ENCODE measurements at places on chromosomes 11 and 22.

DNA sequence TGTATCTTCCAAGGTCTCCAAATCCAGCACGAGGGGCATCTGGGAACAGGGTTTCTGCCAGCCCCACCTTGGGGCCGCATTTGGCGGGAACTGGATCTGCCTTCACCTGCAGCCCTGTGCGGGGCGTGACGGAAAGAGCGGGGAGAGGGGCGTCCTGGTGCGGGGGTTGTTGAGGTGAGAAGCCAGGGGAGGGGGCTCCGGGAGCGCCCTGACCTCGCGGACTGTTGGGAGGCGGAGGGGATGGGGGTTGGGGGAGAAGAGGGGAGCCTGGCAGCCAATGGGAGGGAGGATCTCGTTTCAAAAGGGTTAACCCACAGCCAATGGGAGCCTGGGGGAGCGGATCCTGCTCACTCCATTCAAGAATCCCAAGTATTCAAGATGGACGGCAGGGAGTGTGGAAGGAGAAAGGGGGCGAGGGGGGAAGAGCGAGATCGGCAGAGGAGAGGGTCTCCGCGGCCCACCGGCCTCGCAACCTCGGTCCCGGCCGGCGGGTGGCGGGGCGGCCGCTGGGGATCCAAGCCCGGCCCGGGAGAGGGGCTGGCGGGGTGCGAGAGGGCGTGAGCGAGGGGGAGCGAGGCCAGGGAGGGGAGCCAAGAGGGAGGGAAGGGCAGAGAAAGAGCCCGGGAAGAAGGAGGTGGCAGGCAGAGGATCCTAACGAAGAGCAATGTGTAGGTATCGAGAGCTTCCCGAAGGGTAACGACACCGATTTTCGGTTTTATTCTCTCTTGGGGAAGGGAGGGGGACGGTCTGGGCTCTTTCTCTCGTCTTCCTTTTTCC lies 11.5 kb downstream of the YPEL4 start:
- DNase-seq, result no peak

DNA sequence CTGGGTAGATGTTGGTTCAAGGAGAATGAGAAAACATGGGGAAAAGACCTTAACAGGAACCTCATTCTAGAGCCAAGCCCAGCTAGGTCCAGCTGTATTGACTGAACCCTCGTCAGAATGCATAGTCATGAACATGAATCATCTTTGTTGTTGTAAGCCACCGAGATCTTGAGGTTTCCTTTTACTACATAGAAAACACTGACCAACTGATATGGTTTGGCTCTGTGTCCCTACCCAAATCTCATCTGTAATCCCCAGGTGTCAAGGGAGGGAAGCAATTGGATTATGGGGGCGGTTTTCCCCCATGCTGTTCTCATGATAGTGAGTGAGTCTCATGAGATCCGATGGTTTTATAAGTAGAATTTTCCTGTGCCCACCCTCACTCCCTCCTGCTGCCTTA lies 19.4 kb upstream of the PHOX2A start:
- no peak for DNase-seq

DNA sequence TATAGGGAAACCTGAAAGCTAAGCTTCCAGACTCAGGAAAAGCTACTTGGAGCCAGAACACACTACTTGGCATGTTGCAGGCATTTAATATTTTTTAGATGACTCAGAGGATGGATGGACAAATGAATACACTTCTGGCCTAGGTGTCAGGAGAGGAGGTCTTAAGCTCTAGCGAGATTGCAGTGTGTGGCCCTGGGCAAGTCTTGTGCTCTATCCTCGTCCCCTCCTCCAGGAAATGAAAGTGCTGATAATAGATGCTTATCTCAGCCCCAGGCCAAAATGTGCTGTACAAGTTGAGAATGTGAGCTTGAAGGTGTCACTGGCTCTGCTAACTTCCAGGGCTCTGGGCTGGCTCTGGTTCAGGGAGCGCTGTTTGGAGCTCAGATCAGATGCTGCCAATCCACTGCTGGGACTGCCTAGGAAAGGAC lies 136.3 kb downstream of the PKNOX2 start:
- DNase-seq, result no peak

DNA sequence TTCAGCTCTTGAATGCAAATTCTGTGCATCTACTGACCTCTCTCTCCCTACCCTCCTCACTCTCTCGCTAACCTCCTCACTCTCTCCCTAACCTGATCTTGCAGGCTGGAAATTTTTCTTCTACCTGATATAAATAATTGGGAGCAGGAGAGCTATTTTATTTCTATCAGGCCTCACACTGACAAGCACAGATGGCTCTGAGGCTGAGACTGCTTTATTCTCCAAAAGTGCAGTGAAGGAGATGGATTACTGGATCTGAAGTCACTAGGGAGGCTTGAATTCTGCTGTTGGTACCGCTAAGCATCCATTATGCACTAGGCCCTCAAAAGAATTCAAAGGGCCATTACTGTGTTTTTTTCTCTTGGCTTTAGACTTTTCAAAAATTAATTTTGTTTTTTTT lies 19.4 kb upstream of the LDHA start:
- DNase-seq, result no peak

GRCh38 chr11:11670574-11670973 lies 48.8 kb upstream of the GALNT18 start:
- DNase-seq, result no peak

- no peak for DNase-seq
Observed at GRCh38 chr11:75839851-75840250, 24.8 kb downstream of the UVRAG start.

DNA sequence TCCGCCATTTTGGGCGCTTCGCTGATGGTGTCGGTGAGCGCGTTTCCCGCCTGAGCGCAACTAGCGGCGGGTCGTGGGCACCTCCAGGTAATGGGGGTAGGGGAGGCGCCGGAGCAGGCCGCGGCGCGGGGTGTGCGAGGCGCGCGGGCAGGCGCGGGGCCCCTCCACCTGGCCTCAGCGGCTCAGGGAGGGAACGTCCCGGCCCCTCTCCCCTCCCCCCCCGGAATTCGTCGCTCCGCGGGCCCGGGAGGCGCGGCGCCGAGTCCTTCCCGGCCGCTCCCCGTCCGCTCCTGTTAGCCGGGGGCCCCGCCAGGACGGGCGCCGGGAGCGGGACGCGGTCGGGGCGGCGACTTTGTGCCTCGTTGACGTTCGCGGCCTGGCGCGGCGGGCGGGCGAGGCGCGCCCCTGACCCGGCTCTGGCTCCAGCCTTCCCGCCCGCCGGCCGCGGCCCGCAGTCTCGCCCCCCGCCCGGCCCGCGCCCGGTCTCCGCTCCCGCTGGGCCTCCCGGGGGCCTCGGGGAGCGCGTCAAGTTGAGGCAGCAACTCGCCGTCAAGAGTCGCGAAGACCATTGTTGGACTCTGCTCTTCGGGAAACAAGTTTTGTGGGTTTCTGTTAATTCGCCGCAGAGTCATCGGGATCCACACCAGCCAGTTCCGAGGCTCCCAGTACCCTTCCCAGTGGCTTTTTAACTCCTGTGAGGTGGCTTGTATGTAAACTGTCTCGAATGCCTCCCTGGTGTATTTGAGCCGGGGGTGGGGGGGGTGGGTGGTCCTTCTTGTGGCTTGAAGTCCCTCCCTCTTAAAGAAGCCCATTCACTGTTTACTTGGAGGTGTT lies at the start of gene PPP6R3:
Gene PPP6R3 (plus strand): TSS at position 12 of the 834 bp plus-strand sequence. CDS start 76,913 bp downstream, outside the sequence.
- peak; percentile 16 for DNase-seq

- no peak for DNase-seq
Observed at GRCh38 chr11:83252266-83252665, 33.9 kb downstream of the CCDC90B start.

DNA sequence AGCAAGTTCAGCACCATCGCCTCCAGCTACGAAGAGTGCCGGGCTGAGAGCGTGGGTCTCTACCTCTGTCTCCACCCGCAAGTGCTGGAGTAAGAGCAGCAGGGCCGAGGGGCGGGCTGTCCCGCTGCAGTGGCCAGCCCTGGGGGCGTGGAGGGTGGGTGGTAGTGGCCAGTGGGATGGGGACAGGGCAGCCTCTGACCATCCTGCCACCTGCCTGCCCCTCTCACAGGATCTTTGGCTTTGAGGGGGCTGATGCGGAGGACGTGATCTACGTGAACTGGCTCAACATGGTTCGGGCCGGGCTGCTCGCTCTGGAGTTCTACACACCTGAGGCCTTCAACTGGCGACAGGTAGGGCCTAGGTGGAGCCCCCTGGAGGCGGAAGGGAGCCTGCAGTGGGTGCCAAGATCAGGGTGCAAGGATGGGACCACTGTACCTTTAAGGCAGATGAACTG lies 15.0 kb upstream of the BBS1 start:
- DNase-seq, result no peak

GRCh38 chr11:24567380-24567779 lies 70.5 kb downstream of the LUZP2 start:
- no peak for DNase-seq

GRCh38 chr22:39567135-39567946 lies 3.2 kb upstream of the CACNA1I start:
- DNase-seq, result peak; percentile 43

DNA sequence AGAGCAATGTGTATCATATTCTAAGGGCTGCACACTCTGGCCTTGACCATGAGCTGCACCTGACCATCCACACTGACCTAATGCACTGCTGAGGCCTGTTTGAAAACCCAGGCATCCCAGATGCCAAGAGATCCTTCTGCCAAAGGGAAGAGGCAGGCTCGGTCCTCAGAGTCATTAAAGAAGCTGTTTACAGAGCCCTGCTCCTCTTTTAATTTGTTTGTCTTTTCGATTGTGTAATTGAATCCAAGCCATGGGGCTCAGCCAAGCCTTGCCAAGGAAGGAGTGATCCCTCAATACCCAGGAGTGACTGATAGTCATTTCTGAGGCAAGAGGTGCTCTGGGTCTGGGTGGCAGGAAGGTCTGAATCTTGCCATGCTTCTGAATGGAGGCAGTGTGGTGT lies 94.5 kb upstream of the ISX start:
- DNase-seq, result no peak

DNA sequence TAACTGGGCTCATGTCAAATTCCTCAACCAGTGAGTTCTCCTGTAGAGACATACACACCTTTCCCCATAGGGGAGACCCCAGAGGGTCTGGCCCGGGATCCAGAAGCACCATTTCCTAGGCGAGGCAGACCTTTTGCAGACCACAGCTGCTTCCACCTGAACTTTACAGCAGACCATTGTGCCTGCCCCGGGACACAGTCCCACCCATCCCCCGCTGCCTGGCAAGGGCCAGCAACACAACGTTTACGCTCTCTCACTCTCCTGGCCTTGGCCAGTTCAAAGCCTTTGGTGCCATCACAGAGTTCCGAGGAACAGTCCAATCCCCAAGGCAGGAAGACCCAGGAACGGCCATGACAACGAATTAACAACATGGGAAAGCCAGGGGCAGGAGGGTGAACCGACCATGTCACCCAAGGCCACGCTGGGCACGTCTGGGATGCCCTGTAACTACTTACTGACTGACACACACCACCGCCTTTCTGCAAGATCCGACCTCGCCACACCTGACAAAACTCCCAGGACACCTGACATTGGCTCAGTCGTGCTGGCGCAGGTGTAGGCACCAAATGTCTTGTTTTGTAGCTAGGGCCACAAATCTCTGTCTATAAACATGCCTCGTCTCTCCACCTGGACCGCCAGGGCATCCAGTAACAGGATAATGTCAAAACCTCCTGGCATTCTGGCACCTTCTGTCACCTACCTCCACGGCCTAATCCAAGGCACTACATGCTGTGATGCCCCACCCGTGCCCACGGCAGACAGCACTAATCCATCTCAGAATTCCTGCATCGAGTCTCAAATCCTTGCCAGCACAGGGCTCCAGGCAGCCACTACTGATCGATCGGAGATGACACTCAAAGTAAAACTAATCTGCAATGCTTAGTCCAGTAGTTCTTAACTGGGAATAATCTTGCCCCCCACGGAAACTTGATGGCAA lies 51.3 kb downstream of the MYH9 start:
- no peak for DNase-seq

DNA sequence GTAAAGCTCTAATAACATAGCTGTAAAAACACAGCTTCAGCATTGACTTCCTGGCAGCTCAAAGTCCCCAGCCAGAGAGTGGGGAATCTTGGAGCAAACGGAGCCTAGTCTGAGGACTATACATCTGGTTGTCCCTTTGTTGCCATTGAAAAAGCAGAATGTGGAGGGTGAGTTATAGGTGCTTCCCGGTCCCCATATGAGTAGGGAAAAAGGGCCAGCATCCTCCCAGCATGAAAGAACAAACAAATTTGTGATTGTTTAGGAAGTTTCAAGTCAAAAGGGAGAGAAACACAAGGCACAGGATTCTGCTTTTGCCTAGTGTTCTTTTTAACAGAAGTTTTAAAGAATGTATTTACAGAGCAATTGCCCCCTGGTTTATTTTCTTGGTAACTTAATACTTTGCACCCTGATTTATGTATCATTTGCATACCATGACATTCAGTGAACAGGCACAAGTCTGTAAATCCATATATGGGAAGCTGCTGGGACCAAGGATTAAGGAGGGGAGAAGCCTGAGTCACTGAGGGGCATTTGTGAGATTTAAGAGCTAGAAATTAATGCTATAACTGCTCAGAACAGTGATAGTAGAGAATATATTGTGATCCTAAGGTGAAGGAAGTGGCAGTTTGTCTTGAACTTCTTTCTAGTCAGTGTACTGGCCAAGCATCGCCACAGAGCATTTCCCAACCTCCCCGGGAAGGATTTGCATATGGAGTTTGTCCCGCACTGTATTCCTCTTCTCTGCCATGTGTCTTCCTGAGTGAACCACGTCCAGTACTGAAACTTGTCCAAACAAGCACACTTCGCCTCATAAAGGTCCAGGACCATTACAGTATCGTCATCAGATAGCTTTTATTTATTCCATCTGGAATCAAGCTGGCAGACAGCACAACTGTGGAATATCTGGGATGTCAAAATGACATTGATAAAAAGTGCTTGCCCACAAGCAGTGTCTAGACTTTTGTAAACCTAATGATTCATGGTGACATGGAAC lies 103.0 kb downstream of the DBX1 start:
- no peak for DNase-seq

DNA sequence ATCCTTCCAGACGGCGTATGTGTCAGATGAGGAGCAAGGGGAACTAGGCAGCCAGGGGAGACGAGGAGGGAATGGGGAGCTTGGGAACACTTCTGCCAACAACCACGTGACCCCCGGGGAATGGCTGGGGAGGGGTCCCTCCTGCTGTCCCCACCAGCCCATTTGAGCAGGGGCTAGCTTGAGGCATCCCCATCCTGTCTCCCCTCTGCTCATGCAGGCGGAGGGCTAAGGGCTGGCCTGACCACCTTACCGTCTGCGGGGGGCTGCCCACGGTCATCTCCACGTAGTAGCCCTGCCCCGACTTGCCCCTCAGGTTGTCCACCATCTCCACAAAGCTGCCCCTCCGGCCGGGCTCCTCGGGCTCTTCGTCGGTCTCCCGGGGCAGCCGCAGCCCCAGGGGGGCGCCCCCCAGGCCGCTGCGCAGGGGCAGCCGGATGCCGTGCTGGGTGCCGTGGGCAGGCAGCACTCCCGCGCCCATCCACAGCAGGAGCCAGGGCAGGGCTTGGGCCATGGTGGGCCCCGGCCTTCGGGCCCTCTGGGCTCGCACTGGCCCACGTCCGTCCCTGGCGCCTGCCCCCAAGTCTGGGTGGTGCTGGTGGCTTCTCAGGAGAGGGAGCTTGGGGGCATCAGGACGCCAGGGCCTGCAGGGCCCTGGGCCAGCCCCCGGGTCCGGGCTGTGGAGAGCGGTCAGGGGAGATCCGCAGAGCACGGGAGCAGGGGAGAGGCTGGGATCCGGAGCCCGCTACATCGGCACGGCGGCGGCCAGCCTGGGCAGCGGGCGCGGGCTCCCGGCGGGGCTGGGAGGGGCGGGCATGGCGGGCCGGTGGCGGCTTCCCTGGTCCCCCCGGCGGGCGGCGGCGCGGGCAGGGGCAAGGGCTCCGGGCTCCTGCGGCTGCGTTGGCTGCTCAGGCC lies 515 bp downstream of the BACE1 start:
- peak; percentile 12 for DNase-seq
